Activated CD4-positive, alpha-beta T cell treated with anti-CD3 and anti-CD28 coated beads, Interleukin-2, amount 50 U/mL, for 1 hour (primary cell): ENCODE measurements at places on chromosomes 1 and 21.

- no peak for DNase-seq
These were observed 21.7 kb downstream of the LRRC8B start for GRCh38 chr1:89546082-89546889.

DNA sequence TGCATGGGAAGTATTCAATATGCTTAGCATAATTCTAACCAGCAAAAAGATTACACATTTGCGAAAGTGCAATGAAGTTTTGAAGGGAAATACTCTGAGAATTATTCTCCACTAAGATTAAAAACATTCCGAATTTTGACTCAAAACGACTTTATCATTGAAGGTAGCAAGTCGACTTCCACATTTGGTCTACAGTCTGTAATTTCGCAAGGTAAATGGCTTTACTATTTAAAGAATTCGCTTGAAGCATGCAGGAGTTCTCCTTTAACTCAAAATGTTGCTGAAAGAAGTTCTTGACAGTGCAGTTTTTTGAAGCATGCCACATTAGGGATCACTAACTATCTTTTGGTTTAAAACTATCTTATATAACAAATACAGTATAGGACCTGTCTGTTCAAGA lies 161.0 kb upstream of the HP1BP3 start:
- DNase-seq, result no peak

DNA sequence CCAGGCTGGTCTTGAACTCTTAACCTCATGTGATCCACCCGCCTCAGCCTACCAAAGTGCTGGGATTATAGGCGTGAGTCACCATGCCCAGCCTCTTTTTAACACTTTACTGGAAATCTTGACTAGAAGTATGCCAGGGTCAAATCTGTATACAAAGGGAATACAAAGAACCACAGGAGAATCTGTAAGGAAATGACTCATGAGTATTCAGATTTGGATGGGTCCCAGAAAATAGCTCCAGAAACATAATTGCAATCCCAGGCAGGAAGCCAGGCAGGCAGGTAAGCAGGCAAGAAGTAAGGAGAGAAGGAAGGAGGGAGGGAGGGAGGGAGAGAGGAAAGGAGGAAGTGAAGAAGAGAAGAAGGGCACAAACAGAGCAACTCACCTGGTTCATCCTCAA lies 22.8 kb upstream of the TIAM1 start:
- no peak for DNase-seq

GRCh38 chr1:109113590-109114341 lies at the start of gene ELAPOR1:
Gene ELAPOR1 (plus strand): TSS chr1:109114115. CDS start chr1:109114184, 69 bp downstream.
- peak; percentile 90 for DNase-seq

- no peak for DNase-seq
These were observed 60.0 kb downstream of the POFUT2 start for GRCh38 chr21:45227735-45228134.

DNA sequence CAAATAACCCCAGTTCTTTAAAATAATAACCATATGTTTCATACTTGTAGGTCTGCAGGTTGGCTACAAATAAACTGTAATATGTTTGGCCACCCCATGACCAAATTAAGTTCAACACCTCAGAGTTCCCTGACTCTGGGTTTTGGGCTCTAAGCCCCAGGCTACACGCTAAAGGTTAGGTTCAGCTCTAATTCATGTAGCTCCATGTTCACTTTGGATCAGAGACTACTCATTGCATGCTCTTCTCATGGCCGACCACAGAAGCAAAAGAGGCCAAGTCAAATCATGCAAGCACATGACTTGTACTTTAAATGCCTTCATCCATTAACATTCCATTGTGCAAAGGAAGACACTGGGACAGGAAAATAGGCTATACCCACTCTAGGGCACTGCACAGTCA lies 66.2 kb downstream of the MRPL39 start:
- no peak for DNase-seq

DNA sequence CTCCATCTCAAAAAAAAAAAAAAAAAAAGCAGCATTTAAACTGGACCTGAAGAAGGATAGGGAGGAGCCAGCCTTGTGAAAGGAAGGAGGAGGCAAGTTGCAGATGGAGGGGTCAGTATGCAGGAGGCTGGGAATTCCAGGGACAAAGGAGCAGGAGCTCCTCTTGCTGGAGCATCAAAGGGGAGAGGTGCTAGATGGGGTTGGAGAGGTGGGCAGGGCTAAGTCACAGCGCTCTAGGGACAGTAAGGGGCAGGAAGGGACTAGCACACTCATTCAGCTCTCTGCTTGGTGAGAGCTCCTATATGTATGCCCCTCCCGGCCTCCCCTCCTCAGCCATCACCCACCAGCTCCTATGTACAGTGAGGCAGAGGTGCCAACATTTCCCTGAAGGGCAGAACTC lies 26.8 kb downstream of the MAP7D1 start:
- no peak for DNase-seq

DNA sequence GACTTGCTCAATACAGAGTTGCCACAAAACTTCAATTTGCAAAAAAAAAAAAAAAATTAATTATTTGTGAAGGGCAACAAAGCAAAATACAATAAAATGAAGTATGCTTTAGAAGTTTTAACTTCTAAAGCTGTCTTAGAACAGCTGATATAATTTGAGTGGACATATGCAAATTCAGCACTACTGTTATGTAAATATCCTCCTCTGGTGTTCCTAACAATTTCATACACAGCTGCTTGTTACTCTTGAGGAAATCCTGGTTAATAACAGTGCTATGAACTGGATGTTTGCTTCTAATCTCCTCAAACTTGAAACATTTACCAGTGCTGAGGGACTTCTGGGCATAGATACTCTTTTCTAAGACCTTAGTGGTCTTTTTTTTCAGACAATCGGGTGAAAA lies 69.6 kb upstream of the COL24A1 start:
- no peak for DNase-seq

GRCh38 chr1:20080441-20081352 lies 10.7 kb downstream of the PLA2G5 start:
- no peak for DNase-seq

DNA sequence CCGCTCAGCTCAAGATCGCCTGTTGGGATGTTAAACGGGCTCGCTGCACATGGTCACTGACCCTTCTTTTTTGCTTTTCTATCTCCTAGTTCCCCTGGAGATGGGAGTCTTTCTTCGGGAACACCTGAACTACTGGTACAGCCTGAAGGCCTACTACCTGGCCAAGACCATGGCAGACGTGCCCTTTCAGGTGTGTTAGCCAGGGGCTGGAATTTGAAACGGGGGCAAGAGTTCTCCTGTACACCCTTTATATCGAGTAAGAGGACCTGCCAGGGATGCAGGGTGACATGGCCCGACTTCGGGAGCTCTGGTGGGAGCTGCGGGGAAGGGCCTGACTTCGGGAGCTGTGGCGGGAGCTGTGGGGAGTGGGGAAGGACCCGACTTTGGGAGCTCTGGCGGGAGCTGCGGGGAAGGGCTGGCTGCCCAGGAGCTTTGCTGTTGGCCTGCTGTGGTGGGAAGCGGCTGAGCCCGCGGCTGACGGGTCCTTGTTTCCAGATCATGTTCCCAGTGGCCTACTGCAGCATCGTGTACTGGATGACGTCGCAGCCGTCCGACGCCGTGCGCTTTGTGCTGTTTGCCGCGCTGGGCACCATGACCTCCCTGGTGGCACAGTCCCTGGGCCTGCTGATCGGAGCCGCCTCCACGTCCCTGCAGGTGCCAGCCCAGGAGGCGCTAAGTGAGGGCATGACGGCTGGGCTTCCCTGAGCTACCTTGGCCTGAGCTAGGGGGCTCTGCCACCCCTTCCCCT lies 24.0 kb downstream of the TFF3 start:
- no peak for DNase-seq

DNA sequence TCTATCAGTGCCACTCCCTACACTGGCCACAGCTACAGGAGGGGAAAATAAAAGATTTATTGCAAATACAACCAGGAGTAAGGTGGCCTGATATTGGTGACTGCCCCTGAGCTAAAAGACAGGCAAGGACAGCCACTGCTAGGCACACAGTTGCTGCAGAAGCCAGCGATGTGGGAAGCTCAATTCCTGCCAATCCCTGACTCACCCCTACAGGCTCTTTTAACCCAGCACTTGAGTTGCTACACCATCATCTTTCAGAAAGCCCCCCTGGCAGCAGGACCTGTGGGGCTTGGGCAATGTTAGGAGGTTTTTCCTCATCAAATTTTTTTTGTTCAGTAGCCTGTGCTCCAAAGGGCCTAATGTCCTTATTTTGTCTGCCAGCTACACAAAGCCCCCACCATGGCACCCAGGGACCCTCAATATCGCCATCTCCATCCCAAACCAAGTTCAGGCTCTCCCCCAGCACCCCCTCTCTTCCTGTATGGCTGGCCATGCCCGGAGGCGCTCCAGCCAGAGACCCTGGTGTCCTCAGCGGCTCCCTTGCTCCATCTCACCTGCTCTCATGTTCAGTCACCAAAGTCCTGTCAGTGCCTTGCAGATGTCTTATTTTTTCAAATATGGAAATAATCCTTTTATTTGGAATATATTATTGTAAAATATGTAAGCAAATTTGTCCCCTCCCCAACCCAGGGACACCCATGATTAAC lies 13.4 kb downstream of the CLEC20A start:
- DNase-seq, result no peak

GRCh38 chr1:220372451-220372850 lies 100.2 kb upstream of the RAB3GAP2 start:
- no peak for DNase-seq

DNA sequence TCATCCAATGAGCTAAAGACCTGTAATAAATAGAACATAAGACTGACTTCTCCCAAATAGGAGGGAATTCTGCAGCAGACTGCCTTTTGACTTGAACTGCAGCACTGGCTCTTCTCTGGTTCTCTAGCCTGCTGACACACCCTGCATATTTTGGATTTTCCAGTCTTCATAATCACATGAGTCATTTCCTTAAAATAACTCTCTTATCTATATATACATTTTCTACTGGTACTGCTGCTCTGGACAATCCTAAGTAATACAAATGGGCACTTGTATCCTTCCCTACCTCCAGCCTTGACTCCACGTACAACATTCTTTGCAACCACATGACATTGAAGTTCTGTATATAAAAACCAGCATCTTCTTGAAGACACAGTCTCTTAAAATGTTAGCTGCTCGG lies 429.4 kb upstream of the TMPRSS15 start:
- no peak for DNase-seq

- peak; percentile 50 for DNase-seq
These were observed 8.0 kb upstream of the PLCH2 start for GRCh38 chr1:2468041-2468472.

GRCh38 chr1:11482198-11482597 lies 3.2 kb downstream of the DISP3 start:
- DNase-seq, result no peak

GRCh38 chr1:33149453-33150190 lies 32.2 kb downstream of the TRIM62 start:
- DNase-seq, result no peak

DNA sequence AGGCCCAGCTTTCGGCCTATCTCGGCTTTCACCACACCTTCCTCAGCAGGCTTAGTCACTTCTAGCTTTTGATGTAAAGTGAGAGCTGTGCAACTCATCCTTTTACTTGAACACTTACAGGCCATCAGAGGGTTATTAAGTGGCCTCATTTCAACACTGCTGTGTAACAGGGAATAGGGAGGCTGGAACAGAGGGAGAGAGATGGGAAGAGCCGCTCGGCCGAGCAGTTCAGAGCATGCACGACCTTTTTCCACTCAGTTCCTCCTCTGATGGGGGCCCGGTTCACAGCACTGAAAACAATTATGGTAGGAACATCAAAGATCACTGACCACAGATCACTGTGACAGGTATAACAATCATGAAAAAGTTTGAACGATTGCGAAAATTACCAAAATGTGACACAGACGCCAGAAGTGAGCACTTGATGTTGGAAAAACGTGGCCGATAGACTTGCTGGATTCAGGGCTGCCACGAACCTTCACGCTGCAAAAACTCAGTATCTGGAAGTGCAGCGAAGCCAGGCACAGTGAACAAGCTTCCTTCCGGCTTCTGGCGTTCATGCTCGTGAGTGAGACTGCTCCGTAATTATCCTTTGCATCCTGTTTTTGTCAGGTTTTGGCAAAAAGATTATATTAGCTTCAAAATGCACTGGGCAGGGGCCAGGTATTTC lies 28.6 kb downstream of the AGPAT3 start:
- DNase-seq, result no peak

DNA sequence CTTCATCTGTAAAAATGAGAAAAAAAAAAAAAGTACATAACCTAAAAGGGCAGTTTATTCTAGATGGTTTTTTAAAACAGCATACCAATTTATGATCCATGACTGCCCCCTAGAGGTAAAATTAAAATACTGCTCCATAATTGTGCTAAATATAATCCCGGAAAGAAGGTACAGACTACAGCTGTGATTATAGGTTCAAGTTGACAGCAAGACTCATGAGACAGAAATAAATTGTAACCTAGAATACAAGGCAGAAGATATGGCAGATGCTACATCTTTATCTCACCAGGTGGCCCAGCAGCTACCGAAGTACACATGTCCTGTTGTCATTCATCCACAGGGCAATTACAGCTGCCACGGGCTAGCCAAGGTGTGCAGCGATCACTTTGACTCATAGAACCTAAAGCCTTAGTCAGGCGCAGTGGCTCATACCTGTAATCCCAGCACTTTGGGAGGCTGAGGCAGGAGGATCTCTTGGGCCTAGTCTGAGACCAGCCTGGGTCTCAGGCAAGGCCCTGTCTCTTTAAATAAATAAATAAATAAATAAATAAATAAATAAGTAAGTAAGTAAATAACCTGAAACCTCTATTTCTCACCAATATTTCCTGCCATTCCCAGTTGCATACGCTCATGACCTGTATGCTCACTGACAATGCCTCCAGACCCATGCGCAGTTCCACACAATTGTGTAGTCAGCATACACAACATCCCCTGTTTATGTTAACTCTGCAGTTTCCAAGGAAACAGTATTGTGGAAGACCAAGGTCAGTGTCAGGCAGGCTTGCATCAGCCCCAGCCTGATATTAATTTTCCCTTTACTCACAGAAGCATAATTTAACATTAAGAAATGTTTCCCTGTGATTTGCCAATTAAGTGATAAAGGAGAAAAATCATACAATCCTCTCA lies 18.3 kb upstream of the PPIE start:
- DNase-seq, result no peak

DNA sequence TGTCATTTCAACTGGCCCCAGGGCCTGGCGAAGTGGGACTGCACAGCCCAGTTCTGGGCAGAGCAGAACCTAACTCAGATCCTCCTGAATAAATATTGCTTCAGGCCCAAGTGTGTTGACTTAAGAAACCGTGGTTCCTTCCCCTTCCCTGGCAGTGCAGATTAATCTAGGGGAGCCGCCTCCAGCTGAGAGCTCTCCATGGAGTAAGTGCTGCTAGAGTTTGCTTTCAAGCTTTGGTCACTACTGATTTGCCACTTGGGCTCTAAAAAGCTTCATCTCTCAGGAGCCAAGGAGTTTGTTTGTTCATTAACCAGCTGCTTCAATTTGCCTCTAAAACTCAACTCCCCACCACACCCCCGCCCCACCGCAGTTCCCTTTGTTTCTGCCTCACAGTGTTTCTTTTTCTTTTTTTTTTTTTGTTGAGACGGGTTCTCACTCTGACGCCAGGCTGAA lies 112.1 kb downstream of the DTL start:
- DNase-seq, result no peak
